AG08396 (cell line): ENCODE measurements at places on chromosomes 4 and X.
A peak's percentile ranks its signal among the peaks of the same experiment; 100 is the strongest.

DNA sequence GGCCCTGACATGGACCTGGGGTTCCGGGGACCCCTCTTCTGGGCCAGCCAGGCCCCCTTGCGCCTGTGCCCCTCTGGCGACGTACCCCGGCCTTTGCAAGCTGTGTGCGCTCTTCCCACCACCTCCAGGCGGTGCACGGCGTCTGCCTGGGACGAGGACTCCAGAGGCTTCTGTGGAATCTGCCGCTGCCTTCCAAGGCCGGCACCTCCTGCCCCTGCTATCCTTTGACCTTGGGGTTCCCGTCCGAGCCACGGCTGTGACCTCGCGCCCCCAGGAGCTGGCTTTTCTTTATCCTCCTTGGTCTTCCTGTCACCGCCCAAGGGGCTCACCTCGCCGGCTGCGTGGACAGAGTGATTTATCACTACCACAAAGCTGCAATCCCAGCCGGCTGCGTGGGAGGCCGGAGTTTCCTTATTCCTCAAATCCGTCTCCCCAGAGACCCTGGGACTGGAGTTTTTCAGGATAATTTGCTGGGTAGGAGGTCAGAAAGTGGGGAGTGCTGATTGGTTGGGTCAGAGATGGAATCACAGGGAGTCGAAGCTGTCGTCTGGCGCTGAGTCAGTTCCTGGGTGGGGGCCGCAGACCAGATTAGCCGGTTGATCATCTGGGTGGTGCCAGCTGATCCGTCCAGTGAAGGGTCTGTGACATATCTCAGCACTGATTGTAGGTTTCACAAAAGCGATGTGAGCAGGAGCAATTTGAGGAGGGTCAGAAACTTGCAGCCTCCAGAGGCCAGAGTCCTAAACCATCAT, 19.8 kb upstream of the PLCXD1 start:
- no peak for DNase-seq

GRCh38 chr4:168154546-168155277, 62.4 kb downstream of the ANXA10 start:
- DNase-seq, result no peak

DNA sequence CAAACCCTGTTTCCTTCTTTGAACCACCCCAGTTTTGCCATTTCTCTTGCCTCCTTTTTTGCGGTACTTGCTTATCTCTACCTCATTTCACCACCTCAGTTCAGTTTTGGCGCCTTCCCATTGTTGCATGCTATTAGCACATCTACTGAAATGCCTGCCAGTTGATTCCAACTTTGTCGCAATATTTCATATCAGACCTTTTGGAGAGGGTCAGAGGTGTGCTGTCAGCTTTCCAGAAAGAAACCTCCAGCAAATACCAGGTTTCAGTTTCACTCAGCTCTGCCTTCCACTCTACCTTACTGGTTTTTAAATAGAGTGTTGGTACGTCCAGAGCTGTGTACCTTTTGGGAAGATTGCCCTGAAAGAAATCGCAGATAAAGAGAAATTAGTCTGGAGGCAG, 91.9 kb upstream of the CPEB2 start:
- DNase-seq, result no peak

DNA sequence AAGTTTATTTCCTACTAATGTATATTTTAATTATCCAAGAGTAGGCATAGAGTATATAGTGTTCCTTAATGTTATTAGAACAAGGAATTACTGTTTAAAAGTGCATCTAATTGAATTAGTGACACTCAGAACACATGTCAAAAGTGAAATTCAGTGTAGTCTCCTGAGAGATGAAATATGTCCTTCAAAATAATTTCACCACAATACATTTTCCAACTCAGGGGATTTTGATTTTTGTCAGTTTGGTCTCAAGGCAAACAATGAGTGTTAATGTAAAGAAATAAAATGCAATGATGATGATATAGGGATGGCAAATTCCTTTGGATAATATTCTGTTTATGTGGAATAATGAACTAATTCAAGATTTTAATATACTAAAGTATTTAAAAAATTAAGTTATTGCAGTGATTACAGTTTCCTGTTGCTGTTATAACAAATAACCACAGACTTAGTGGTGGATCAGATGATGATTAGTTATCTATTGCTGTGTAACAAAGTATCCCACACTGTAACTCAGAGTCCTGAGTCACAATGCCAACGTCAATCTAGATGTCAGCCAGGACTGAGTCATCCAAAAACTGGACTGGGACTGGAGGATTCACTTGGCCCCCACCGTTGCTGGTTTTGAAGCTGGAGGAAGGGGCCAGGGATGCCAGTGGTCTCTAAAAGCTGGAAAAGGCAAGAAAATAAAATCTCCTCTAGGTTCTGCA, 148.0 kb upstream of the SLC7A11 start:
- no peak for DNase-seq

GRCh38 chr4:41844327-41844726, 90.9 kb upstream of the TMEM33 start:
- DNase-seq, result no peak

- no peak for DNase-seq
Observed at GRCh38 chr4:153217440-153217839, 13.2 kb downstream of the TRIM2 start.

GRCh38 chrX:80139564-80139963, 125.0 kb downstream of the TBX22 start:
- DNase-seq, result no peak

- no peak for DNase-seq
Observed at GRCh38 chr4:7773401-7774180, 166.1 kb downstream of the AFAP1 start.

- DNase-seq, result no peak
Observed at GRCh38 chr4:104465201-104465600, 29.5 kb downstream of the CXXC4 start.

GRCh38 chr4:102675141-102675540, 85.6 kb downstream of the MANBA start:
- DNase-seq, result peak; percentile 16

DNA sequence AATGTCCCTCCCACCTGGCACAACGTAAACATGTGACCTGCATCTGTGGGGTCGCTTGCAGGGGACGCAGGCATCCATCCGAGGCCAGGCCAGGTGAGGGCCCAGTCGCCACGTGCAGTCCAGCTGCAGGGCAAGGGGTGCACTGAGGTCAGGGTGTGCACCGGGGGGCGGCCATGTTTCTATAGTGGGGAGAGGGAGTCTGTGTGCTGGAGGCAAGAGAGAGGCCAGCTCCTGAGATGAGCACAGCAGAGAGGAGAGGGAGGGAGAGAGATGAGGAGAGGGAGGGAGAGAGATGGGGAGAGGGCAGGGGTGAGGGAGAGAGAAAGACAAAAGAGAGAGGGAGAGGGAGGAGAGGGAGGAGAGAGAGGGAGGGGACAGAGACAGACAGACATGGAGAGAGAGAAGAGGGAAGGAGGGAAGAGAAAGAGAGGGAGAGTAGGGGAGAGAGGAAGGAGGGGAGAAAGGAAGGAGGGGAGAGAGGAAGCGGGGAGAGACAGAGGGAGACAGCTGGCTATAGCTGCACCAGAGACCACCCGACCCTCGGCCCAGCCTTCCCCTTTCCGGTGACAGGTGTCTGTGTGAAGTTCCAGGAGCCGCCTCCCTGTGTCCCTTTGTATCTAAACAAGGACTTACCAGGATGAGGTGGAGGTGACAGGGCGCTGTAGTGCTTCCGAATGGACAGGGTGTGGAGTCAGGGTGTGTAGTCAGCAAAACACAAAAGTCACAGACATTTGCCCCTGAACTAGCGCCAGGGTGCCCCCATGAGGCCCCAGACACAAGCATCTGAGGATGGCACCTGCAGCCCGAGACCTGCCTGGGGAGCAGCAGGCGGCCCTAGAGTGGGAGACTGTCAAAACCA, 68.7 kb downstream of the ADRA2C start:
- DNase-seq, result no peak

GRCh38 chr4:13533670-13534343, 10.5 kb downstream of the NKX3-2 start:
- no peak for DNase-seq

GRCh38 chr4:176708771-176709311, 83.9 kb downstream of the VEGFC start:
- no peak for DNase-seq

GRCh38 chr4:138751309-138751708, 264.3 kb upstream of the NOCT start:
- no peak for DNase-seq

DNA sequence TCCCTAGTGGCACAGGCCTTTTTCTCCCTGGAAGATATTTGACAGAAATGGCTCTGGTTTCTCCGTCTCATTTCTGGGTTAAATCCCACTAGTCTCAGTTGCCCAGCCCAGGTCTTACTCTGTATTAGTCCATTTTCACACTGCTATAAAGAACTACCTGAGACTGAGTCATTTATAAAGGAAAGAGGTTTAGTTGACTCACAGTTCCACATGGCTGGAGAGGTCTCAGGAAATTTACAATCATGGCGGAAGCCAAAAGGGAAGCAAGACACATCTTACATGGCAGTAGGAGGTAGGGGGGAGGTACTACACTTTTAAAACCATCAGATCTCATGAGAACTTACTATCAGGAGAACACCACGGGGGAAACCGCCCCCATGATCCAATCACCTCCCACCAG, 81.9 kb downstream of the FHDC1 start:
- no peak for DNase-seq

- no peak for DNase-seq
Observed at GRCh38 chr4:69831646-69832325, 28.2 kb downstream of the SULT1E1 start.

DNA sequence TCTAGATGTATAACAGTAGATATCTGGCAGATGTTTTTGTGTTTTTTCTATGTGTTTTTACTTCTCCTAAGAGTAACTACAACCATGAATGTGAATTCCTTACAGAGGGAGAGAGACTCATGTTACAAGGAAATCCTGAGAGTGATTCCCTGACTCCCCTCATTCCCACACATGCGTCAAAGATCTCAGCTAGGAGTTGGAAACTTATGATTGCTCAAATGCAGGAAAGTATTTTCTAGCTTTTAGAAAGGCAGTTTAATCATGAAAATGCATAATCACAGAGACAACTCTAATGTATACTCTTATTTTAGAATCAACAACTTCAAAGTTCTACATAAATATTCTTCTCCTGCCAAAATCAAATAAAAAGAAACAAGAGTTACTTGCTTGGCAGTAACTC, 121.8 kb downstream of the PDE5A start:
- DNase-seq, result no peak

GRCh38 chr4:166259081-166259480, 386.0 kb downstream of the TLL1 start:
- no peak for DNase-seq

GRCh38 chrX:148960060-148960459, 459.6 kb downstream of the AFF2 start:
- no peak for DNase-seq

GRCh38 chr4:172546782-172547181, 621.8 kb upstream of the GALNT7 start:
- DNase-seq, result no peak

DNA sequence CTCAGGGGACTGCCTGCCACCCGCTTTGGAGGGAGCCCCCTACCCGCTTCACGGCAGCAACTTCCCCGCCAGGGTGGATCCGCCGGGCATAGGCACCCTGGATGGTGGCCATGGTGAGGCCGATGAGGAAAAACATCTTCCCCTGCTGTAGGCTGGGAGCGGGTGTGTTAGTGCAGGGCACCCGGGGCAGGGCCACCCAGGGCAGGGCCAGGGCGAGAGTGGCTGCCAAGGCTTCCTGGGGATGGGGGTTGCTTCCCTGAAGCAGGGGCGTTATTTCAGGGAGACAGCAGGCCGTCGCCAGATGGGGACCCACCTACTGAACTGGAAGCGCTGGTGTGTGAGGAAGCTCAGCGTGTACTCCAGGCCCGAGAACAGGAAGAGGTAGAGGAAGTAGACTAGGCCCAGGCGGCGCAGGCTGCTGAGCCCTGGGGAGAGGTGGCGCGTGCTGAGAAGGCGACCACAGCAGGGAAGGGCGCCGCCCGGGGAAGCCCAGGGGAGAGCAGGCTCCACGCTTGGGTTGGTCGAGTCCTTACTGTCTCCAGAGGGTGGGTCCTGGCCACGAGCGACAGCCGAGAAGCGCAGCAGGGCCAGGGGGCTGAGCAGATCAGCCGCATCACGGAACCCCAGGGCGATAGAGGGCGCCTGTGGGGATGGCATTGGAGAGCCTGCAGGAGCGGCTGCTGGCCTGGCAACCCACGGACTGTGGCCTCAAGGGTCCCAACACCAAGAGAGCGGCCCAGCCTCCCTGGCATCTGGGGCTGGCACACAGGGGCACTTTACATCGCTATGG, 31.5 kb downstream of the NOP14 start:
- DNase-seq, result no peak

GRCh38 chrX:110327336-110327735, 9.5 kb upstream of the AMMECR1 start:
- no peak for DNase-seq

DNA sequence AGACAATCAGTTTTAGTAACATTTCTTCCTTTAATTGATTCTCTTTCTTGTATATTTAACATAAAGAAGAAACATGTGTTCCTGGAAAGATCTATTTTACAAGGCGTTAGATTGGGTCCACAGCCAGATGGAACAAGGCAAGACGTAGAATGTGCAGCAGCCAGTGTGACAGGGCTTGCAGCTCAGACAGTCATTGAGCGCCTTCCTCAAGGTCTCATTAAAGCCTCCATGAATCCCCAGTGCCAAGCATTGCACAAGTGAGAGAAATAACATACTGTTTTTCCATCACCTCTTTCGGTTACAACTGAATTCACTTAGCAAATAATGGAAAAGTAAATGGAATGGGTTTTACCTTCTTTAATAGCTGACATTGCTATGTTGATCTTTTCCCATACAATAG, 292.5 kb downstream of the USP46 start:
- DNase-seq, result no peak

GRCh38 chr4:146927695-146928094, 18.0 kb downstream of the TTC29 start:
- DNase-seq, result no peak

DNA sequence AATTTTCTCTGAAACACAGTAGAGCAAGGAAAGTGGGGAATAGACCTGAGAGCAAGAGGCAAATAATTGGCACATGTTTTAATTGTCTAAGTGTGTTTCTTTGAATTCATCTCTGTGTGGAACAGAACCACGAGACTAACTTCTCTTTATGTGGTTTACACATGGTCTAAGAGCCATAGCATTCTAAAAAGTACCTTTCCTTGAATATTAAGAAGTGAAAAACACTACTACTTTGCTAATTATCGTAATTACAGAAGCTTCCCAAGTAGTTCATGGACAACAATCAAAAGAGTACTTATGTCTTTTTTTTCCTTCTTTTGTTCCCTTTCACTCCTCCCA, 2.9 kb upstream of the CYBB start:
- DNase-seq, result no peak

GRCh38 chr4:184506527-184507121, 32.3 kb upstream of the IRF2 start:
- DNase-seq, result no peak

DNA sequence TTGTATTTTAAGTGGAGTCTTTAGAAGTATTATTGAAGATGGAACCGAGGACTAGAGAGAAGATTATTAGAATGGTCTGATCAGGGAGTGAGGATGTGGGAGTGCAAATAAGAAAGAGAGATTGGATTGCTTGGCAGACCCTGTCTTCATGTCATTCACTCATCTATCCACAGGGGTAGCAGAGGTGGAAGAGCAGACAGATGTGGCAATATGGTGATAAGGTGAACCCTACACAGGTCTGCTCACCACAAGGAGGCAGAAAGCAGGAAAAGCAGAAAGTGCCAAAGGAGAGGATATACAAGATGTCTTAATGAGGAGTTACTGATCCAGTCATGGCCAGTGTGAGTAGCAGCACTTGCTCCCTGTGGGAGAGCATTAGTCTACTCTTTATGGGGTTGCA, 129.4 kb downstream of the MAGEE2 start:
- DNase-seq, result no peak

GRCh38 chr4:184666670-184667069, 17.1 kb downstream of the PRIMPOL start:
- DNase-seq, result no peak
